Fibroblast of upper back skin (primary cell): ENCODE measurements at places on chromosomes 12 and 14.

DNA sequence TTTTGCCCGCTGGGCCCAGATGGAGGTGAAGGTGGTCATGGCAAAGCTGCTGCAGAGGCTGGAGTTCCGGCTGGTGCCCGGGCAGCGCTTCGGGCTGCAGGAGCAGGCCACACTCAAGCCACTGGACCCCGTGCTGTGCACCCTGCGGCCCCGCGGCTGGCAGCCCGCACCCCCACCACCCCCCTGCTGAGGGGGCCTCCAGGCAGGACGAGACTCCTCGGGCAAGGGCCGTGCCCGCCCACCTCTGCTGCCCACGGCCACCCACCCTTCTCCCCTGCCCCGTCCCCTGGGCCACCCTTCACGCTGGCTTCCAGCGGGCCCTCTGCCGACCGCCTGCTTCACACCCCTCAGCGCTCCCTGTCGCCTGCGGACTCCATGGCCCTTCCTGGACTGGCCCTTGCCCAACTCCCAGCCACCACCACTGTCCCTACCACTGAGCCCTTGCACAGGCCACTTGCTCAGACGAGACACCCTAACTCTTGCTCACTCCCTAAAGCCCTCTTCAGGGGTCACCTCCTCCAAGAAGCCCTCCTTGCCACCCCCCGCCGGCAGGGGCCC, 42.5 kb downstream of the CYP46A1 start:
- no peak for DNase-seq

DNA sequence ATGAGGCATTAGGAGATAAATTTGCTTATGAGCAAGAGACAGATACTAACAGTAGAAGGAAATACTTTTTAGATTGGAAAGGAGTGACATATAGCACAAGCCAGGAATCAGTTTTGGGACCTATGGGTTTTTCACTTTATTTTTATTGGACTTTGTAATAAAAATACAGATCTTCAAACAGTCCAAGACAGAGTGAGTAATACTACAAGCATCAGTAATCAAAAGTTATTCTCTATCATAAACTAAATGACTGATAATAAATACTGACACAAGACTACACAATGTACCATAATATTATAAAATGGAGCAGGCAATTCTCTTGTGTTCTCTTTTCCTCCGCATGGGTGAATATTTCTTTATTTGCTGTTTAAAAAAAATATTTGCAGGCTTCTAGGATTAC, 85.8 kb downstream of the DERA start:
- no peak for DNase-seq

GRCh38 chr12:124661341-124661740, 93.9 kb upstream of the NCOR2 start:
- DNase-seq: peak; percentile 65

GRCh38 chr14:77037215-77037937, 8.9 kb upstream of the IRF2BPL start:
- DNase-seq: no peak

- no peak for DNase-seq
Observed at GRCh38 chr14:75025082-75025481, 22.4 kb downstream of the EIF2B2 start.

GRCh38 chr12:124550123-124551089, 17.0 kb downstream of the NCOR2 start:
- peak; percentile 38 for DNase-seq

GRCh38 chr14:65991104-65991503, 495.1 kb upstream of the CCDC196 start:
- no peak for DNase-seq

DNA sequence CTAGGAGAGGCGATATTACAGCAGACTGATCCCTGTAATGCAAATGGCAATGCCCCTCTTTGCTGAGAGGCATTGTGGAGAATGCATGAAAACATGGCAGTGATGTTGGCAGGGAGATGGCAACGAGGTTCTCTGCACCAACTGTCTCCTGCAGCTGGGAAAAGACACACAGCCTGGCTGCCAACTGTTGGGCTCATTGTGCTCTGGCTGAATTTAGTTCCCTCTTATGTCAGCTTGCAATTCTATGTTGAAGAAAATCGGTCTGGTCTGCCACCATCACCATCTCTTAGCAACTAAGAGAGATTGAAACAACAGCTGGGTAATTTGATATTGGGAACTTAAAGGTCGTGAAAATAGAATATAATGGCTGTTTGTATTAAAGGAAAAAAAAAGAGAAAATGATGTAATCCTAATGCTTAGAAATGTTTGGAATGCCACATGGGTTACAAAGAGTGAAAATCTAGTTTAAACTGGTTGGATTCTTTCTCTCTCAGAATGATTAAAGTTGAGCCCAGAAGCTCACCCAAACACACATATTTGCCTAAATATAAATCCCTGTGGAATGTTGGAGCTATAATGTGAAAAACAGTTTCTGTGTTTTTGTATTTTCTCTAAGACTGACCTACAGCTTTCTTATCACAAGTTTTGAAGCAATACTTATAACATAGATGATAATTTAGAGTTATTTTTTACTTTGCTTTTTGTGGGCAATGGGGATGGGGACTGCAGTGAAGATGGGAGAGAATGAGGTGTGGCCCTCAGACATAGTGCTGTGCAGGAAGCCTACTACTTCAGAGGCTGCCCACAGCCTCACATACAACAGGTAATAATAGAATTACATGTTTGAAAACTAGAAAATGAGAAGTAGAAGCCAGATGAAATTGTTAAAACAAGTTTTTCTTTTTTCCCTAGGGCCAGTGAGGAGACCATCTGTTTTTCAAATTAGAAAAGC, 143.7 kb downstream of the AKAP6 start:
- DNase-seq: peak; percentile 90

GRCh38 chr12:82688596-82688995, 1.9 kb downstream of the TMTC2 start:
- DNase-seq: no peak

GRCh38 chr12:3931206-3931605, 58.0 kb upstream of the PARP11 start:
- no peak for DNase-seq

GRCh38 chr14:75646762-75647161, 13.9 kb downstream of the ERG28 start:
- DNase-seq: no peak

GRCh38 chr14:71444030-71444822, 488.0 kb upstream of the RGS6 start:
- no peak for DNase-seq

DNA sequence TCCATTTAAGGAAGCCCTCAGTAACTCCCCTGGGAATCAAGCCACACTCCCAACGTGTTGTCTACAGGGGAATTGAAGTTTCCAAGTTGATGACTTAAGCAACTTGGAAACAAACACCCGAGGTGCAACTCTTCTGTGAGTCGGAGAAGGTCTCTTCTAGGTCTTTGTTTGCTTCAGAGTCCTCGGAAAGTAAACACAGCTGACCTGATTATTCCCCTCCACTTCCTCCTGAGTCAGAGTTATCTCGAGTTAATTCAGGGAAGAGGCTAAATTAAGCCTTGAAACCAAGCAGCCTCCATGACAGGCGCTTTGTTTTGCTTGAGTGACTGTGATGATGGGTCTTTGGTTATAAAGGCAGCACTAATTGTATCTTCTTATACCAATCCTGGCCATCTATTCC, 41.8 kb downstream of the TUNAR start:
- DNase-seq: no peak

DNA sequence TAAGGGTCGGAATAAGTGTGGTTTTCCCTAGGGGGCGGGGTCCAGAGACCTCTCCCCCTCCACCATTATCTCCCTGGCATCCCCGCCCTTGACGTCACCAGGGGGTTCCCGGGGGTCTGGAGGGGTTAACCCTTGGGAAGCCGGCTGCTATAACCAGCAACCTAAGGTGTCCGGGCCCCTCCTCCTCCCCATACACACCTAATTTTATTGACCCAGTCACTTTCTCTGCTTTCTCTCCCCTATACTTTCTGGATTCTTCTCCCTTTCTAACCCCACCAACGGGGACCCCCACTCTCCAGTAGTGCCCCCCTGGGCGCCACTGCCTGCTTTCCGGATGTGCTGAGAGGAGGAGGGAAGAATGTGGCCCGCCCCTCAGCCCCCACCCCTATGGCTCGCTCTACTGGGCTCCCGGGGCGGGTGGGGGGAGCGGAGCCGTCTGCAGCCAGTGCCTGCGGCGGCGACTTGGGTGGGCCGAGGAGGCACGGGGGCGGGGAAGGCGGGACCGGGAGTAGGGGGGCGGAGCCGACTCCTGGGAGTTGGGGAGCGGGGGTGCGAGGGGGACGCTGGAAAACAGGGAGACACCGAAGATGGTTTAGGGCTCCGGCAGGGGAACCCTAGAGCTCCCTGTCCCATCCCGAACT, 1.8 kb downstream of the GLI1 start:
- peak; percentile 89 for DNase-seq

DNA sequence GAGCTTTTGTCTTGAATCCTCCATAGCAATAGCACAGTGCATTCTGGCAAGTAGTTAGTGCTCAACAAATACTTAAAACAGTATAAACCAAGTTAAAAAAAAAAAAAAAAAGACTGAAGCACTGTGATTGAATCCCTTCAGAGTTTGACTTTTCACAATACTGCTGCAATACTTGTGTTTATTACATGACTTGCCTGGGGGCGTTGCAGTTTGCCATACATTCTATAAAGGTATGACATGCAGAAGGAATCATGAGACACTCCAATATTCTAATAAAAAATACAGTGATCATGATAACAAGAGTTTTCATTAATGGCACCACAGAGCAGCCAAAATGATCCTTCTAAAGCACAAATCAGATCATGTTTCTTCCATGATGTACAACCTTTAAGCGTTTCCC, 205.0 kb upstream of the CDKN3 start:
- no peak for DNase-seq

DNA sequence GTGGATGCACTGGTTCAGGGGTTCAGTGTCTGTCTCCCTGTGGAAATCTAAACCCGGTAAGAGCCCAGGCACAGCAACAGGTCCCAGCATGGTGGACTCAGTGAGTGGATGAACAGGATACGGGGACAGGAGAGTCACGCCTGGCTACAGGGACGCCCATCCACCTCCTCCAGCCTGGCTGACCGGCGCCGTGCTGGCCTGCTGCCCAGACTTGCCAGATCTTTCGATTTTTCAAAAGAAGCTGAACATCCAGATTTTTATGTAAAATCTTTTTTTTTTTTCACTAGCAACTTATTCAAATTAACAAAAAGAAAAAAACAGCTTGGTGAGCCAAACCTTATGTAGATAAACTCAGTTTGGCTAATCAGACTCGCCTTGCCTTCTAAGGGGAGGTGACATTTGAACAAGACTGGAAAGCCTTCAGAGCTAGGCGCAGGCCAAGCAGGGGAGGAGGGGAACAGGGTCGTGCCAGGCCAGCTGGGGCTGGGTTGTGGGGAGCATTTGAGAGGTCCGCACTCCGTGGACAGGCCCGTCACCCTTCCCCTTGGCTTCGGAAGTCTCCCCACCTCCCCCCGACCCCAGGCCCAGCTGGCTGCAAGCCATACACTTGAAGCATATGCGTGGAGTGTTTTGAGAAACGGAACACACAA, 87.8 kb upstream of the NCOR2 start:
- DNase-seq: peak; percentile 73

GRCh38 chr14:68084256-68084655, 264.7 kb downstream of the RAD51B start:
- peak; percentile 26 for DNase-seq

- DNase-seq: no peak
Observed at GRCh38 chr12:129083121-129083840, 230.0 kb downstream of the GLT1D1 start.

- no peak for DNase-seq
Observed at GRCh38 chr12:53184828-53185227, 4.1 kb upstream of the CSAD start.

DNA sequence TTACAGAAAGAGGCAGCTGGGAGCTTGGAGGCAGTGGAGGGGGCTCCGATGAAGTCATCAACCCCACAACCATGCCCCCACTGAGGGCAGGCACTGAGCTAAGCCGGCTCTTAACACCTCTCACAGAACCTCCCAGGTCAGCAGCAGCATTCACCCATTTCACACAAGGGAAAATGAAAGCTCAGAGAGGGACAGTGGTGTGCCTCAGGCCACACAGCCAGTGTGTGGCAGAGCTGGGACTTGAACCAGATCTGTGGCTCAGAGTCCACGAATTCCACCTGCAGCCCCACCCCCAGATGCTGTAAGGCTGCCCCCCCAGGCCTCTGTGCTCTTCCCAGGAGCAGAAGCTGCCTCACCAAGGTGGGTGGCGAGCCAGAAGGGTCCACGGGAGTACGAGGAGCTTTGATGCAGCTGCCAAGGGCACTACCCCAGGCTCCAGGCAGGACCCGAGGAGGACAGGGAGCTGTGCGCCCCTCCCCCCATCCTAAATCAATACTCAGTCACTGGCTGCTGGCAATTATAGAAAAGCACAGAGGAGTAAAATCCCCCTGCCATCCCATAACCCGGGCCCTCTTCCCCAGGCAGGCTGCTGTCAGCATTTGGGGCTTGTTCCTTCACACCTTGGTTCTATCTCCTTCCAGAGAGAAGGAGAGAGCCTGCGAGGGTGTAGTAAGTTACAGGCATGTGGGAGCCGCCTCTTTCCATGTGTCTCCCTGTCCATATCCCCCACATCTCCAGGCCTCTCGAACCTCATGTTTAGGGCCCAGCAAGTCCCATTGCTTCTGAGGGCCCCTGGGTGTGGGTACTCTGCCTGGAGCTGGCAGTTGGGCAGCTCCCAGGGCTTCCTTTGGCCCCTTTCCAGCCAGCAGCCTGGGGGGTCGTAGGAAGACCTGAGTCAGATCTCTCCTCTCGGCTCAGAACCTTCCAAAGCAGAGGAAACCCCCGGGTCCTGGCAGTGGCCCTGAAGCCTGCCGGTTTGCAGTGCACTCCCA, 47.6 kb downstream of the FAM222A start:
- no peak for DNase-seq

- DNase-seq: no peak
Observed at GRCh38 chr12:66746489-66747201, 67.8 kb upstream of the GRIP1 start.

DNA sequence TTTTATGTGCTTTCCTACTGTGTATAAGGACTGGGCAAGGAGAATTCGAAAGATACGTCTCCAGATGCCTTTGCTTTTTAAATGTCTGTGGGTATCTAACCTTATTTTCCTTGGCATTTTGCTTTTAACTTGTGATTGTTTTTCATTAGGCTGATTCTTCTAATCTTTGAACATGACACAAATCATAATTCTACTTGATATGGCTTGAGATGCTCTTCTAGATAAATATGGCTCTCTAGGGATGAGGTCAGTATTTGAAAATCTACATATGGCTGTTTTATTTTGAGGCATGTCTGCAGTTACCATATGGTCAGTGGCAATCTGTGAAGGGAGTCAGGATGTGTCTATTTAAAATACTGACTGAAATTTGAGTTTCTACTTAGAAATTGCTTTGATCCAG, 139.2 kb downstream of the SLC2A13 start:
- no peak for DNase-seq

- peak; percentile 55 for DNase-seq
Observed at GRCh38 chr14:68557648-68558047, 235.2 kb downstream of the ZFP36L1 start.

DNA sequence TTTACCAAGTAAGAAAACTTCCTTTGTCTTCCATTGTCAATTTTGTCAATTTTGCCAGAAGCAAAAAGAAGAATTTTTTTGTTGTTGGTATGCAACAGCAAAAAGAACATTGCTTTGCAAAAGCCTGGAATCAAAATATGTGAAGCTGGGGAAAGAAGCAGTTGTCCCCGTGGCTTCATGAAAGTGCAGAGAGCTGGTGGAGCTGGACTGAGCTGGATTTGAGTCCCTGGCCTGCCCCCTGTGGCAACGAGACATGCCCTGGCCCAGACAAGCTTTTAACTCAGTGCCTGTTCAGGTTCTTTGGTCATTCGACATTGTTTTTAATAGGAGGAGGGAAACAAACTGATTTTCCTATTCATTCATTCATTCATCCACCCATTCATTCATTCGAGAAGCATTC, 70.3 kb downstream of the SLC15A4 start:
- no peak for DNase-seq
